Kidney glomerular epithelial cell (primary cell): ENCODE measurements at places on chromosomes 3 and 15.
A peak's percentile ranks its signal among the peaks of the same experiment; 100 is the strongest.

DNA sequence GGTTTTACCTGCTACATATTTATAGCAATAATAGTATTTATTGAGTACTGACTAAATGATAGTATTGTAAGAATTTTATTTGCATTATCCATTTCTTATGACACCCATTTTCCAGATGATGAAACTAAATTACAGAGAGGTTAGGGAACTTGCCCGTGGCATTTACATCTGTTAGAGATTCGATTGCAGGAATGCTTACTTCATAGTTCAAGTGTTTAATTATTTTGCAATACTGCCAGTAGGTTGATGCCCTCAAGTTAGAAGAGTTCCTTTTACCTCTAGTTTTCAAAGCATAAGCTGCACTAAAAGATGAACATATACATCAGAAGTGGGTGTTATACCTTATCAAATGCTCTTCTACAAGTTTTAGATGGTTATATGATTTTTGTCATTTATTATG lies 362.8 kb upstream of the RGMA start:
- no peak for DNase-seq

DNA sequence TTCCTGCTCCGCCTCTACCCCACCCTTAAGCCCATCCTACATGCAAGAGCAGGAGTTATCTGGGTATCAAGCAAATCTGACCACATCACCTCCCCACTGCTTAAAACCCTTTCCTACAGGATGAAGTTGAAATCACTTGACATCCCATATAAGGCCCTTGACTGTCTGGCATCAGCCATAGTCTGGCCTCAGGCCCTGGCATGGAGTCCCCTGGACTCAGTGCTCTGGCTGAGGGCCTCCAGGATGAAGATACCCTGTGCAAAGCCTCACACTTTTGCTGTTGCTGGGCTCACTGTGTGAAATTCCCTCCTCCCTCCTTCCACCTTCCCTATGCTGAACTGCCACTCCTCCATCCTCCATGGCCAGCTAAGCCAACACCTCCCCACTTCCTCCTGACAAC lies 65.2 kb upstream of the GLCE start:
- DNase-seq, result no peak

DNA sequence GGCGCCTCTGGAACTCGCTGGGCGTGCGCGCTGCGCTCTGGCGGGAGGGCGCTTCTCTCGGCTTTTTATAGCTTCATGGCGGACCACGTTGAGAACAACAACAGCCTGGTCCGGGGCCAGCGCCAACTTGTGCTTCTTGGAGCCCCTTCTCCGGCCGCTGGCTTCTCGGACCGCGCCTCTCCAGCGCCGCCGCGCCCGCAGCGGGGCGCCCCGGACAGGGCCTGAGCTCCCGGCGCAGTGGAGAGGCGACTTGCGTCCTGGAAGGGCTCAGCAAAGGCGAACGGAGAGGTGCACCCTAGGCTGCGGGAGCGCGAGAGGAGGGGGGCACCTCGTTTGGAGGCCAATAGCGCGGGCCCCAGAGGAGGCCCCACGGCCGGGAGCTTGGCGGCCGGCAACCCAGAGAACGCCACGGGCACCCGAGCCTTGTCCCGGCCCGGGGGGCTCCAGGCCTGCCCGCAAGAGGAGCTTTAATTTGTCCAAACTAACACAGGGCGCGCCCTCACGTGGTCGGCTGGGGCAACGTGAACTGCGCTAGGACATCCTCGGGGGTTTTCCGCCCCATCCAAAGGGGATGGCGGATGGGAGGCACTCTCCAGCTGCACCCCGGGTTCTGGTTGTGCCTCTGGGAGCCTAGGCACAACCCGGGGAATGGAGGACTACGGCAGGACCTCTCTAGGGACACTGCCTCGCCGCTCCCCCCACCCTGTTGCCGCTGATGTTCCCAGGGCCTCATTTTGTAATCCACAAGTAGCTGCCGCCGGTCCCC lies 37.8 kb downstream of the HMCES start:
- DNase-seq, result peak; percentile 63

- DNase-seq, result no peak
These were observed 23.1 kb upstream of the MBNL1 start for GRCh38 chr3:152245498-152246170.

- DNase-seq, result peak; percentile 71
These were observed 54.1 kb downstream of the ITGB5 start for GRCh38 chr3:124832782-124833709.

DNA sequence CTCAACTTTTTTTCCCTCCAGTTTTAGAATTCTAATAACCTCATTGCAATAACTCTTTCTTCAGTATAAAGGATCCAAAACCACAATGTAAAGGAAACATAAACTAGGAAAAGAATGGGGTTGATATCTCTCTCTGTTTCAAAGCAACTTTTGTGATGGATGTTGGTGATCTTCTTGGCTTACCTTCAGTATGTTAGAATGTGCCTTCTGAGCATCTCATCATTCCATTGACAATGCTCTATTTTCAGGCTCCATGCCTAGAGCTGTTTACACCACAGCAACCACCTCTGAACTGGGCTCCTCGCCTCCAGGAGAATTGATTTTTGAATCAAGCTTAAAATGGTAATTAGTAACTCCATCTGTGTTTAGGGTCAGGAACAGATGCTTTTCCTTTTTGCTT lies 6.6 kb downstream of the NLGN1 start:
- no peak for DNase-seq

- DNase-seq, result no peak
These were observed 148.9 kb downstream of the PLCL2 start for GRCh38 chr3:17033516-17034168.

- no peak for DNase-seq
These were observed 50.0 kb upstream of the SLCO2A1 start for GRCh38 chr3:134079761-134080160.

GRCh38 chr15:49145651-49146609 lies 9.5 kb downstream of the COPS2 start:
- peak; percentile 41 for DNase-seq

DNA sequence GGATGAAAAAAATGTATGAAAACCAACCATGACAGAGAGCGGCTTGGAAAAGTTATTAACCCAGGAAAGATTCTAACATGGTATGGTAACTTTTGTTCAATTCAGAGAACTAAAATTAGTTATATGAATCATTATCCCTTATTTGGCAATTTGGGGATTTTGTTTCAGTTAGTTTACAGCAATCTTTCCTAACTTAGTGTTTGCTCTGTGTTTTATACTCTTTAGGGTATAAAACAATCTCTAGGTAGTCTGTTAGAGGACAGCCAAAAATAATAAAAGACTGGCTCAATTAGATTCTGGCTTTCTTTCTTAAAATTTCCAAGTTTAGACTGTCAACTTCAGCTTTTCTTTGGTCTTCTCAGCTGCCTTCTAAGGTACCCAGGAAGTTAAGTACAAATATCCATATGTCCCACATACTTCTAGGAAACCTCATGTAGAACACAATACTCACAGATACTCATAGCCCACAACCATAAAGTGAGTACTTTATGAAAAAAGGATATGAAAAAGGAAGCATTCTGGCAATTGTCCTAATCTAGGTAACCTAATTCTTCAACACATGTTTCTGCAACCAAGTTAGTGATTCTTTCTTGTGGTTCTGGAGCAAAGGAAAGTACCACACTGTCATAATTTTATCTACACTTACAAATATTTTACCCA lies 849.3 kb downstream of the ROBO1 start:
- DNase-seq, result no peak

- peak; percentile 38 for DNase-seq
These were observed 418.9 kb upstream of the NAALADL2 start for GRCh38 chr3:174440253-174440701.

- DNase-seq, result no peak
These were observed 57.7 kb downstream of the IL16 start for GRCh38 chr15:81254277-81254915.

GRCh38 chr3:123226549-123226948 lies 24.8 kb downstream of the SEC22A start:
- DNase-seq, result no peak

GRCh38 chr15:56440214-56440770 lies 24.6 kb downstream of the MNS1 start:
- no peak for DNase-seq

- DNase-seq, result no peak
These were observed 6.9 kb downstream of the ACVR2B start for GRCh38 chr3:38460377-38461270.

DNA sequence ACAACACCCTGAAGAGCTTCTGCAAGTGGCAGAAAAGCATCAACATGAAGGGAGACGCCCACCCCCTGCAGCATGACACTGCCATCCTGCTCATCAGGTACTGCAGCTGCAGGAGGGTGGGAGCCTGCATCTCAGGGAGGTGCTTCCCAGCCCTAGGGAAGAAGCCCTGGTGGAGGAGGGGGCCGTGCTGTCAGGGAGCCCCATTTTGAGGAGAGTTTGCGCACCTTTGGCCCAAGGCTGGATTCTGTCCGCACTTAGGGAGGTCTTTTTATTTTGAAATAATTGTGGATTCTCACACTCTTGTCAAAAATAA lies 42.1 kb downstream of the SAXO2 start:
- no peak for DNase-seq

DNA sequence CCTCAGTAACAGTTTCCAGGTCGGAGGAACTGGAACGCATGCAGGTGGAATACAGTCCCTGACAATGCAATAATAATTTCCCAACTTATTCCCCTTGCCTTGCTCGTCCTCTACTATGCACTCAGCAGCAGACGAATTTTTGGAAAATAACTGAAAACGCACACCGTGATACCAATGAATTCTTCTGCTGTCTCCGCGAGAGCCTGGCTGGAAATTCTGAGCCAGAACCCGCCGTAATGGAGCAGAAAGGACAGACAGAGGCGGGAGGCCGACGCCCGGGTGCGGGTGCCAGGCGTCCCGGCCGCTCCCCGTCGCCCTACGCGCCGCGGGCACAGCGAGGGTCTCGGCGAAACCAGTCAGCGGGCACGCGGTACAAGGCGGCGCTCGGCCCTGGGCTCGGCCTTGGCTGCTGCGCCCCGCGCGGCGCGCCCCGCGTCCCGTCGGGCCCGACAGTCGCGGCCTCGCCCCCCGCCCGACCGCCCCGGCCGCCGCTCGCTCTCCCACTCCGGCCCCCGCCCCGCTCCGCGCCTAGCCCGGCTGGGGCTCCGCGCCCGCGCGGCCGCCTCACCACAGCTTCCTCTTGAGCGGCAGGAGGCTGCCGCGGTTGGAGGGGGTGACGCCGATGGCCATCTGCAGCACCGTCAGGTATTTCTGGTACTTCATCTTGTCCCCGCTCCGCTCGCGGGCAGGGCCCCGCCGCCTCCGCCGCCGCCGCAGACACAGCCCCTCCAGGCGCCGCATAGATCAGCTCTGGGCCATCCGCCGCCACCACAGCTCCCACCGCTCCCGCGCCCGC lies 114.5 kb upstream of the GOLGA8J start:
- DNase-seq, result no peak

GRCh38 chr3:194274424-194275085 lies 76.6 kb downstream of the CPN2 start:
- DNase-seq, result no peak

- DNase-seq, result no peak
These were observed 201.6 kb upstream of the TMC3 start for GRCh38 chr15:81575436-81576123.

- DNase-seq, result no peak
These were observed 278.4 kb downstream of the GBE1 start for GRCh38 chr3:81483046-81483445.

GRCh38 chr15:62760538-62760937 lies 282.0 kb upstream of the TPM1 start:
- peak; percentile 46 for DNase-seq

DNA sequence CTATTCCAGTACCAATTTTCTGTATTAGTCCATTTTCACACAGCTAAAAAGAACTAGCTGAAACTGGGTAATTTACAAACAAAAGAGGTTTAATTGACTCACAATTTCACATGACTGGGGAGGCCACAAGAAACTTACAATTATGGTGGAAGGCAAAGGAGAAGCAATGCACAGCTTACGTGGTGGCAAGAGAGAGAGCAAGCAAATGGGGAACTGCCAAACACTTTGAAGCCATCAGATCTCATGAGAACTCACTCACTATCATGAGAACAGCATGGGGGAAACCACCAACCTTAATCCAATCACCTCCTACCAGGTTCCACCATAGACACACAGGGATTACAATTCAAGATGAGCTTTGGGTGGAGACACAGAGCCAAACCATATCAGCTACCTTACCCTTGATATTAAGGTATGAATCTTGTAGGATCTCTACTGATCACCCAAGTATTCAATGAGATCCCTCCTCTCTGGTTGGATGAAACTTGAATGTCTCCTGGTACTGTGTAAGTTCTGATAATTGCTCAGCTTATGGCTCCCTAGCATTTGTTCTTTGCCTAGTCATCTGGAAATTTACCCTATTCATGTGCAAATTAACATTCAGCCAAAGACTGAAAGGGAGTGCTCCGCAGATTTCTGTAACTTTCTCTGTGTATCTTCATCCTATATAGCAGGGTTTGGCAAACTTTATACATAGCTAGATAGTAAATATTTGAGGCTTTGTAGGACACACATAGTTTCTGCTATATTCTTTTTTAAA lies 38.9 kb downstream of the MYL3 start:
- no peak for DNase-seq

GRCh38 chr3:4797201-4797705 lies 182.0 kb upstream of the BHLHE40 start:
- no peak for DNase-seq

DNA sequence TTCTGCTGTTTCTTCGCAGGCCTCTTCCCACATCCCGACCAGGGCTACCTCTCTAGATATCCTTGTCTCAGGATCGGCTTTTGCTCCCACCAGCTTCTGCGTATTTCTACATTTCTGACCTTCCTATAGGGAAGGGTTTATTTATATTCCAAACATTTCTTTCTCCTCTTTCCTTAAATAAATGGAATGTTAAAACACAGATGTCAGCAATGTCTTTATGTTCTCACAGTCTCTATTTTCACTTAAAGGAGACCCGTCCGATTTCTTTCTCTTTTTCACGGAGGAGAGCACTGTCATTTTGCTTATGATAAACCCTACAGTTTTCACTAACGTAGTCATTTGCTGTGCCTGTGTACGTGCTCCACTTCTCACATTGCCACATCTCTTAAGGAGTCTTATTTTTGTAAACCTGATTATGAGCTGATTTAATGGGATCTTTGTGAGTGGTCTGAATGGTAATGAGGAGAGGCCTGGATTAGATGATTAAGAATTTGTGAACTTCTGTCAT lies 630 bp downstream of the KIF15 start:
- peak; percentile 39 for DNase-seq

DNA sequence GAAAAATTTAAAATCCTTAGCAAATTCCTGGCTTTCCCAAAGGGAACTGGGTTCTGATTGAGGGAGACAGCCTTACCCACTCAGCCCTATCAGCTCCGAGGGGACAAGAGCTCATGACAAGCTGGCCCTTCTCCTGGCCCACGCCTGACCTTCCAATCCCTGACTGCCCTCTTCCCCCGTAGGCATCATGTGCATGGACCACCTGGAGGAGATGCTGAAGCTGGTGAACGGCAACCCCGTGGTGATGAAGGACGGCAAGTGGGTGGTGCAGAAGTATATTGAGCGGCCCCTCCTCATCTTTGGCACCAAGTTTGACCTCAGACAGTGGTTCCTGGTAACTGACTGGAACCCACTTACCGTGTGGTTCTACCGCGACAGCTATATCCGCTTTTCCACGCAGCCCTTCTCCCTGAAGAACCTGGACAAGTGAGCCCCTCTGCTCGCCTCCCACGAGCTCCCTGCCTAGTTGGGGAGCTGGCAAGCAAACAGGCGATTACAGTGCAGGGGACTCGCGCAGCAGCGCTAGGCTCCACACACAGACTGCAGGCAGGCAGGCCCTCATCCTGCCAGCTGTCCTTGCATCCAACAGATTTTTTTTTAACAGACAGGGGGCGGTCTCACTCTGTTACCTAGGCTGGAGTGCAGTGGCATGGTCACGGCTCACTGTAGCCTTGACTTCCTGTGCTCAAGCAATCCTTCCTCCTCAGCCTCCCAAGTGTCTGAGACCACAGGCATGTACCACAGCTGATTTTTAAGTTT lies 16.8 kb downstream of the RPUSD3 start:
- no peak for DNase-seq

GRCh38 chr15:85831415-85832113 lies 36.8 kb upstream of the KLHL25 start:
- no peak for DNase-seq
